ENCODE measurements at places on chromosomes 6 and 20. TPM values are rescaled to one million over a fixed set of nuclear protein-coding genes. Genes with fewer than 3 reads are reported as not detected.

Gene MUC22
- not detected for polyA plus RNA-seq

Gene IYD
- polyA plus RNA-seq: not detected

Gene FOXF2
- polyA plus RNA-seq: not detected

Gene CAP2
- not detected for polyA plus RNA-seq

Gene RBM12
- 39.4 TPM for polyA plus RNA-seq

Gene ZKSCAN4
- polyA plus RNA-seq: 5.4 TPM

Gene IDH3B
- 124 TPM for polyA plus RNA-seq

Gene FAXC
- not detected for polyA plus RNA-seq

Gene PPP1R16B
- 54.6 TPM for polyA plus RNA-seq

Gene SYNDIG1
- not detected for polyA plus RNA-seq

Gene C4B
- polyA plus RNA-seq: not detected

Gene KIAA0408
- polyA plus RNA-seq: not detected

Gene NFS1
- polyA plus RNA-seq: 23.1 TPM

Gene KHDC1
- polyA plus RNA-seq: 5.8 TPM

Gene VIP
- polyA plus RNA-seq: not detected

Gene DEFB132
- not detected for polyA plus RNA-seq

Gene FAM217B
- polyA plus RNA-seq: 12.0 TPM

Gene HDDC2
- polyA plus RNA-seq: 79.1 TPM

Gene DPPA5
- polyA plus RNA-seq: not detected

Gene BMP7
- polyA plus RNA-seq: not detected

Gene DSP
- 6.3 TPM for polyA plus RNA-seq

Gene GNAS-AS1
- not detected for polyA plus RNA-seq

Gene COL9A3
- 2.5 TPM for polyA plus RNA-seq

Gene ADTRP
- not detected for polyA plus RNA-seq

Gene GSTA2
- polyA plus RNA-seq: not detected

Gene LRRC73
- not detected for polyA plus RNA-seq

Gene PKIB
- 0.53 TPM for polyA plus RNA-seq
